ENCODE measurements at places on chromosomes 7 and 10. TPM values are rescaled to one million over a fixed set of nuclear protein-coding genes. Genes with fewer than 3 reads are reported as not detected.

BTBD16 gene
- total RNA-seq: not detected

ZNF804B gene
- total RNA-seq: not detected

OR2F1 gene
- not detected for total RNA-seq

CALHM3 gene
- total RNA-seq: not detected

CRYGN gene
- 0.74 TPM for total RNA-seq

PTEN gene
- total RNA-seq: 169 TPM

ELN gene
- 4.2 TPM for total RNA-seq

PRKAG2 gene
- total RNA-seq: 8.7 TPM

CHST15 gene
- 1.4 TPM for total RNA-seq

ADIRF gene
- 110 TPM for total RNA-seq

GATA3 gene
- not detected for total RNA-seq

KLLN gene
- total RNA-seq: 0.37 TPM

FOXI2 gene
- not detected for total RNA-seq

RELN gene
- 0.74 TPM for total RNA-seq

ADARB2 gene
- not detected for total RNA-seq

PRSS2 gene
- total RNA-seq: not detected

ATRNL1 gene
- total RNA-seq: 0.18 TPM

HYCC1 gene
- total RNA-seq: 93.3 TPM

DOCK4 gene
- 6.8 TPM for total RNA-seq

PSMG3 gene
- 25.9 TPM for total RNA-seq

EBLN1 gene
- not detected for total RNA-seq

ASZ1 gene
- total RNA-seq: not detected

GTF2IRD2 gene
- total RNA-seq: 10.7 TPM

IFIT1B gene
- total RNA-seq: not detected

SLC16A9 gene
- total RNA-seq: 0.55 TPM

OPN1SW gene
- not detected for total RNA-seq

C10orf71 gene
- not detected for total RNA-seq

NUTM2B gene
- total RNA-seq: 0.37 TPM

MYH16 gene
- not detected for total RNA-seq

SPDYE2B gene
- total RNA-seq: not detected

HYAL4 gene
- not detected for total RNA-seq

SPDYE11 gene
- not detected for total RNA-seq

SCART1 gene
- total RNA-seq: 1.9 TPM

CTAGE8 gene
- 0.28 TPM for total RNA-seq

HABP2 gene
- total RNA-seq: not detected

AKR1C4 gene
- total RNA-seq: not detected

FRMPD2 gene
- not detected for total RNA-seq

GRID2IP gene
- total RNA-seq: not detected

SPDYE9 gene
- not detected for total RNA-seq

REEP3 gene
- 47.4 TPM for total RNA-seq

ACTR3C gene
- 1.6 TPM for total RNA-seq

SNX10 gene
- total RNA-seq: 0.37 TPM

ZKSCAN5 gene
- 12.1 TPM for total RNA-seq

SH3PXD2A gene
- total RNA-seq: 14.8 TPM

HGF gene
- total RNA-seq: 462 TPM

FFAR4 gene
- total RNA-seq: not detected

DENND2A gene
- 15.6 TPM for total RNA-seq

GPAM gene
- total RNA-seq: 21.8 TPM

LRRD1 gene
- 0.14 TPM for total RNA-seq

KCNMA1 gene
- total RNA-seq: 30.9 TPM
